ENCODE measurements at places on chromosomes 5 and 9. TPM values are rescaled to one million over a fixed set of nuclear protein-coding genes. Genes with fewer than 3 reads are reported as not detected.
A peak's percentile ranks its signal among the peaks of the same experiment; 100 is the strongest.

The TRAF1 gene
- 0.91 TPM for total RNA-seq

The CCDC152 gene
- 0.35 TPM for total RNA-seq

DNA sequence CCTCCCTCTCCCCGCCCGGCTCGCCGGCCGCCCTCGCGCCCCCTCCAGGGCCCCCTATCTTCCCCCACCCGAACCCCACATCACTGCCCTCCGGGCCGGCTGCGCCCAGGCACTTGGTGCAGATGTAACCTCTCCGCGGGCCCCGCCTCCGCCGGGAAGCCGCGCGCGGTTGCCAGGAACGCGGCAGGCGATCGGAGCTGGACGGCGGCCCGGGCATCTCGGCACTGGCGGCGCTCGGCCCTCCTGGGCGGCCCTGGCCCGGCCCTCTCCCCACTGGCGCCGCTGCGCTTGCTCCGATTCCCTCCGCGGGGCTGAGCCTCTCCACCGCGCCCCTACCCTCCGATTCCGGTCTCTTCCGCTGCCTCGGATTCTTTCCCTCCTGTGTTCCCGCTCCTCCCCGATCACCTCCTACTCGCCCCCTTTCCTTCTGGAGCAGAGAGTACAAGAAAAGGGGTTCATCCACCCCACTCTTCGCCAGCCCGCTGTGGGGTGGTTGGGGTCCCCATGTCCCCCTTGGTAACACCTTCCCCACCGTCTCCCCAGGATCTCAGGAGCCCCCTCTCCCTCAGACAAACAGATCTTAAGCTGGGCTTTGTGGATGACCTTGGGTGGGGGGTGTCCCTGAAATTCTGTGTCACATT lies 70.6 kb downstream of the C9orf50 start:
- peaks cover 32% of the 10 kb centered on the region for H3K4me1 ChIP-seq
- H3K4me3 ChIP-seq: peak overlapping the region; percentile 86
- H3K27me3 ChIP-seq: no peaks in the 10 kb centered on the region
- H3K36me3 ChIP-seq: no peaks in the 10 kb centered on the region
- peak; percentile 40 for DNase-seq

DNA sequence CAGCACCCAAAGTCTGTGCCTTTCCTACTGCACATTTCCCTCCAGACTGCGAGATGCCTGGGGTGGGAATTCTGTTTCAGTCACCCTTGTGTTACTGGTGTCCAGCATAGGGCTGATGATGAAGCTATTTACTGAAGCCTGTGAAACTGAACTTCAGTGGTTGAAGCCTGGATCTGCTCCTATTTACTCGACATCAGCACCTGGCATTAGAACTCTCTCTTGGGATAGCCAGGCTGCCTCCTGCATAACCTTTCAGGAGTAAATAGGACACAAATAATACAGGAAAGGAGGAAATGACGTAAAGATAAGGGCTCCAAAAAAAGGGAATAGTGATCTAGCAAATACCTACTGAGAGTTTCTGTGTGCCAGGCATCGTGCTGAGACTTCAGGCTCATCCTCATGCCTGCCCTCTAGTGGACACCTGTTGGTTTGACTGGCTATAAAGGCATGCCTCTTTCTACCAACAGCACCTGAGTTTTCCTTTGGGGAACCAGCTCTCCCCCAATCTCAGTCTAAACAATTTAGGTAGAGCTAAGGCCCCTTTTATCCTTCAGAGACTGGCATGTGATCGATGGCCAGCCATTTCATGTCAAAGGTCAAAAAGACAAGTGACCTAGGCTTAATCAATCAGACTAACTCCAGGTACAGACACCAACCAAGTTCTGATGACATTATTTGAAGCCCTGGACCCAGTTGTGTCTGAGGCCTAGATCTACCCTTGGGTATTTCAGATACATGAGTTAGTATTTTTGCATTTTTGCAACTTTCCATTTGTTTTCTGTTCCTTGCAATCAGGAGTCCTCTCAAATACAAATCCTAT lies 192.1 kb upstream of the TRIM32 start:
- no peak for DNase-seq
- H3K36me3 ChIP-seq: no peaks in the 10 kb centered on the region

DNA sequence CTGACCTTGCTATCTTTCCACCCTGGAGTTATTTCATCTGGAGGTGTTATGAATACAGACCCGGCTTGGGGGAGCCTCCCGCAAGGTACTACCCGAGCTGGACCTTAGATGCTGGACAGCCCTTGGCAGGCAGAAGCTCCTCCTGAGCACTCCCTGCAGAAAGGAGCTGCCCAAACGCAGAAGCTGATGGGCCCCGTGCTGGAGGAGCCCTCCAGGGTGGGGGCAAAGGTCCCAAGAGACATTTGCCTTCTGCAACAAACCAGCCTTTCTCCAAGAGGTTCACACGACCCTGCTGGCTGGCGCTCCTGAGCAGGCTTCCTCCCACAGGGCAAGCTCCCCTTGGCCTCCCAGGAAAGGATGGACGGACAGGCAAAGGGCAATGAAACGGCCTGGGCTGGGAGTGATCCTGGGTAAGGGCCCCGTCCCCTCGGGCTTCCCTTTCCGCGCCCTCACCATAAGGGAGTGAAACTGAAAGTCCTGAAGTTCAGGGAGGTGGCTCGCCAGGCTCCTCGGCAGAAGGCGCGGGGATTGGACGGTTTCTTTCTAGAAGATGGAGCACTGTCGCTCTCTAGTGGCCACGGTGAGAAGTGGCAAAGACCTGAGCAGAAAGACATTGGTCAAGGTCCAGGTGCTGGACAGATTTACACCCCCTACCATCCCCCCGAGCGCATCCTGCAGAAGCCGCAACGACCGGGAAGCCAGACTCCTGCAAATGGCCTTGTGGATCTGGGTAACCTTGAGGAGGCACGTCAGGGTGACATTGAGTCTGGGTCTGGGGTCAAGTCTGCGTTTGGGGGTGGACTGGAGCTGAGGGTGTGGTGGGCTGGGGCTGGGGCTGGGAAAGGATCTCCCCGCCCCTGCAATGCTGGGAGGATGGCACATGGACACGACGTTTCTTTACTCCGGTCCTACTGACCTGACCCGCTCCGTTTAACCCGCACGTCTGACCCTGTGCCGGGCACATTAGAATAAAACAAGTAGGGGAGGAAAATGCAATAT lies 56.4 kb downstream of the NEURL1B start:
- peaks cover 16% of the 10 kb centered on the region for H3K27me3 ChIP-seq
- peaks cover 12% of the 10 kb centered on the region for H3K4me1 ChIP-seq
- no peaks in the 10 kb centered on the region for H3K36me3 ChIP-seq

- H3K36me3 ChIP-seq: no peaks in the 10 kb centered on the region
- DNase-seq: no peak
- no peak overlapping the region for H3K4me3 ChIP-seq
- no peak overlapping the region for H3K27ac ChIP-seq
- H3K4me1 ChIP-seq: no peaks in the 10 kb centered on the region
- H3K27me3 ChIP-seq: no peaks in the 10 kb centered on the region
Observed at GRCh38 chr9:101931756-101932155, 193.3 kb upstream of the GRIN3A start.

GRCh38 chr9:26513730-26514129 lies 378.9 kb downstream of the CAAP1 start:
- DNase-seq: no peak
- no peaks in the 10 kb centered on the region for H3K4me1 ChIP-seq
- no peak overlapping the region for H3K27ac ChIP-seq
- no peaks in the 10 kb centered on the region for H3K36me3 ChIP-seq
- H3K27me3 ChIP-seq: no peaks in the 10 kb centered on the region

All from HFFc6 (cell line).